ENCODE measurements at places on chromosomes 7 and 10.

- no peak for DNase-seq
These were observed 8.4 kb upstream of the TRDMT1 start for GRCh38 chr10:17209881-17210280.

GRCh38 chr7:29839302-29839701 is 33.0 kb downstream of the WIPF3 start:
- no peak for DNase-seq

GRCh38 chr7:37109016-37109683 is 339.5 kb downstream of the ELMO1 start:
- no peak for DNase-seq

GRCh38 chr7:133056370-133057238 is 25.3 kb downstream of the CHCHD3 start:
- DNase-seq: no peak

DNA sequence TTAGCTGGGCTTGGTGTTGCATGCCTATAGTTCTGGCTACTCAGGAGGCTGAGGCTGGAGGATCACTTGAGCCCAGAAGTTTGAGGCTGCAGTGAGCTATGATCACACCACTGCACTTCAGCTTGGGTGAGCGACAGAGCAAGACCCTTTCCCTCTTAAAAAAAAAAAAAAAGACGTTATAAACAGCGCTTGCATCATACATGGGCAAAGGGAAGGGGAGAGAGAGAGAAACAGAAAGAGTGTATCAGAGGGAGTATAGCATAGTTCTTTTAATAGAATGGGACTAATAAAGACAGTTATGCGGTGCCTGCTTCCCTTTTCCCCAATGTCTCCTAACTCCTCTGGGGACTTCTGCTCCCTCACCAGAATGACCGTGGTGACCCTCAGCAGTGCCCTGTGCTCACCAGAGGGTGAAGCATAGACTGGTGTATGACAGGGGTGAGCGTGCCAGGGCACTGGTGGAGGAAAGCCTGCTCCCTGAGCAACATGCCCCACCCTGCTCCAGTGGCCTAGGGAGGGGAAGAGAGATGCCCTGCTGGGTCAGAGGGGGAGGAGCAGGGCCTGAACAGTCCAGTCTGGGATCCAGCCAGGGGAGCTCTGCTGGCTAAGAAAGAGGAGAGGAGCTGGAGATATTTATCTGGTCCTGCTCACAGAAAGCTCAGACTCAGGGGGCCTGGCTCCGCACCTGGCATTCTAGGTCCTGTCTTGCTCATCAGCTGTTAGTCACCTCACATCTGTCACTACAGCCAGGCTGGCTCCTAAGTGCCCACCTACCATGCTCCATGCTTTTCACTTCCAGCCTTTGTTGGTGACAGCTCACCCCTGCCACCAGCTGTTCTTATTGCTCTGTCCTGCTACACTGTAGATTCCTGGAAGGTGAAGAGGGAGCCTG is 2.2 kb downstream of the PDZD7 start:
- DNase-seq: no peak

- DNase-seq: no peak
These were observed 166.3 kb upstream of the RNF32 start for GRCh38 chr7:156474241-156474743.

DNA sequence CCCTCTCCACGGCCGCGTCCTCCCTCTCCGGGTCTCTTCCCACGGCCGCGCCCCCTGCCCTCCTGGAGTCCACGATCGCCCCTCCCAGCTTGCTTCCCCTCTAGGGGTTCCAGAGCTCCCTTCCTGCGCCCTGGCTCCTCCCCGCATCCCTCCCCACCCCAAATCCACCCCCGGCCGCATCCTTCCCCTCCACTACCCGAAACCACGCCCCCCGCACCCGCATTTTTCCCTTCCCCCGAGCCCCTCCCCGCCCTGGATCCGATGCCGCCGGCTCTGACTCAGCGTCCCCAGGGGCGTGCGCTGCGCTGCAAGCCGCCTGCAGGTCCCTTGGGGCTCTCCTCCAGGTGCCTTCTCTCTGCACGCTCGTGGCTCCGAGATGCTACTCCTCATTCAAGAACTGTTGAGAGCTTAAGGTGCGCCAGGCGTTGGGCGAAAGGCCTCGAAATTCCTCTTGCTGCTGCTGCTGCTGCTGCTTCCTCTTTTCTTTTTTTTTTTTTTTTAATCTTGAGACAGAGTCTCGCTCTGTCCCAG is 372 bp upstream of the TMEM130 start:
- peak; percentile 22 for DNase-seq

- DNase-seq: no peak
These were observed 82.2 kb downstream of the EBLN1 start for GRCh38 chr10:22135591-22135990.

GRCh38 chr7:365593-365992 is 75.6 kb downstream of the FOXL3 start:
- no peak for DNase-seq

DNA sequence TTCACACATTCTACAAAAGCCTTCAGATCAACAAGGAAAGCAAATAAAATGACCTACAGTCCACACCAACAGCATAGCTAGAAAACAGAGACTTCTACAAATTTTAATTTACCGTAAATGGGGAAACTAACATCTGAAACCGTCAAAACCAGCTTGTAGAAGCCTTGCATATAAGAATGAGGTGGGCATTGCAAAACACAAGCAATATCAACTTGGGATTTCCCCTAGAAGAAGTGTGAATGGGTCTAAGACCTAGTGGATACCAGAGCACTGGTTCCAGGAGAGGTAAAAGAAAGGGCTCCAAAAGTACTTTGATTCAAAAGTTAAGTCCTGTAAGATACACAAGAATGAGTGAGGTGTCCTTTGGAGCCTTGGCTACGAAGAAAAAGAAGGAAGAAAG is 18.7 kb downstream of the RTKN2 start:
- DNase-seq: no peak

DNA sequence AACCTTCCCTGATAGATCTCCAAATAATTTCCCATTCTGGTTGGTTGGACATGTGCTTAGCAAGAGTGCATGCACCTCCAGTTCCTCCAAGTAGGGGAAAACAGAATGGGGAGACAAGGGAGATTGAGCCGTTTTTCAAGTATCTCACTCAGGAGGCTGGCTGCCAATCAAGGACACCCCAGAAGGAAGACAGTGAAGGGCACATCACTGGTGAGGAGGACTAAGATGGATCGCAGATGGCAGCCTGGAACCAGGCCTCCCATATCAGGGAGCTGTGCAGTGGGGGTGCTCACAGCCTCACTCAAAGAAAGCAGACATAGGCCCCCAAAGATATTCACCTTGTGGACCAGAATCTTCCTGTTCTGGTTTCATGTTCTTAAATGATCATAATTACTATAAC is 31.2 kb downstream of the PTPRZ1 start:
- DNase-seq: no peak
